Natural killer cell treated with Interleukin-12 subunit alpha and Interleukin-12 subunit beta and Interleukin-15 and Interleukin-18, amount 100 ng/mL, for 72 hours (primary cell): ENCODE measurements at places on chromosomes 1 and 21. TPM values are rescaled to one million over a fixed set of nuclear protein-coding genes. Genes with fewer than 3 reads are reported as not detected.
A peak's percentile ranks its signal among the peaks of the same experiment; 100 is the strongest.

GRCh38 chr1:209783386-209783785 is 973 bp downstream of the C1orf74 start:
- H3K27ac ChIP-seq: peak overlapping the region; percentile 99
- peaks cover 25% of the 10 kb centered on the region for H3K36me3 ChIP-seq
- H3K4me1 ChIP-seq: peaks cover 37% of the 10 kb centered on the region

TMEM51 gene
- not detected for total RNA-seq

TFF1 gene
- total RNA-seq: not detected

MFAP2 gene
- total RNA-seq: not detected

- H3K27ac ChIP-seq: no peak overlapping the region
- no peaks in the 10 kb centered on the region for H3K27me3 ChIP-seq
- H3K36me3 ChIP-seq: no peaks in the 10 kb centered on the region
- H3K4me1 ChIP-seq: no peaks in the 10 kb centered on the region
- no peak overlapping the region for H3K4me3 ChIP-seq
- no peak for DNase-seq
These were observed 474.7 kb downstream of the NUF2 start for GRCh38 chr1:163796394-163796821.

DNA sequence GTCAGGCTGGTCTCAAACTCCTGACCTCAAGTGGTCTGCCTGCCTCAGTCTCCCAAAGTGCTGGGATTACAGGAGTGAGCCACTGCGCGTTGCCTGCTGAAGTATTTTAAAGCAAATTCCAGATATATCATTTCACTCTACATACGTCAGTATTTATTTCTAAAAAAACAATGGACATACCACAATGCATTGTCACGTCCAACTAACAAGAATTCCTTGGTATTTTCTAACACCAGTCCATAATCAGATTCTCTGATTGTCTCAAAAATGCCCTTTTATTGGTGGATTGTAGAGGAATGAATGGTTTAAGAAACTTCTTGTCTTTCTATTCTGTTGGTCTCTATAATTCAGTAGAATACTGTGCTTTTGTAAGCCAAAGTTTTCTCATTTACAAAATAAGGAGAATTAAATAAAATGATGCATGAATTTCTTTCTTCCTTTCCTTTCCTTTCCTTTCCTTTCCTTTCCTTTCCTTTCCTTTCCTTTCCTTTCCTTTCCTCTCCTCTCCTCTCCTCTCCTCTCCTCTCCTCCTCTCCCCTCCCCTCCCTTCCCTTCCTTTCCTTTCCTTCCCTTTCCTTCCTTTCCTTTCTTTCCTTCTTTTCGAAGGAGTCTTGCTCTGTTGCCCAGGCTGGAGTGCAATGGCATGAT is 55.8 kb downstream of the VPS13D start:
- no peaks in the 10 kb centered on the region for H3K27me3 ChIP-seq
- no peak overlapping the region for H3K4me3 ChIP-seq
- DNase-seq: no peak
- no peak overlapping the region for H3K27ac ChIP-seq
- H3K4me1 ChIP-seq: peaks cover 11% of the 10 kb centered on the region

KCNJ9 gene
- total RNA-seq: not detected

GRCh38 chr1:168442931-168443330 is 100.9 kb downstream of the XCL2 start:
- H3K4me1 ChIP-seq: peaks cover 72% of the 10 kb centered on the region
- no peak for DNase-seq
- H3K27ac ChIP-seq: peak overlapping the region; percentile 25
- no peaks in the 10 kb centered on the region for H3K36me3 ChIP-seq

LRRIQ3 gene
- total RNA-seq: 0.89 TPM
